Activated CD4-positive, alpha-beta T cell treated with anti-CD3 and anti-CD28 coated beads, Interleukin-2, amount 50 U/mL, for 4 hours (primary cell): ENCODE measurements at places on chromosomes 12 and 14.

DNA sequence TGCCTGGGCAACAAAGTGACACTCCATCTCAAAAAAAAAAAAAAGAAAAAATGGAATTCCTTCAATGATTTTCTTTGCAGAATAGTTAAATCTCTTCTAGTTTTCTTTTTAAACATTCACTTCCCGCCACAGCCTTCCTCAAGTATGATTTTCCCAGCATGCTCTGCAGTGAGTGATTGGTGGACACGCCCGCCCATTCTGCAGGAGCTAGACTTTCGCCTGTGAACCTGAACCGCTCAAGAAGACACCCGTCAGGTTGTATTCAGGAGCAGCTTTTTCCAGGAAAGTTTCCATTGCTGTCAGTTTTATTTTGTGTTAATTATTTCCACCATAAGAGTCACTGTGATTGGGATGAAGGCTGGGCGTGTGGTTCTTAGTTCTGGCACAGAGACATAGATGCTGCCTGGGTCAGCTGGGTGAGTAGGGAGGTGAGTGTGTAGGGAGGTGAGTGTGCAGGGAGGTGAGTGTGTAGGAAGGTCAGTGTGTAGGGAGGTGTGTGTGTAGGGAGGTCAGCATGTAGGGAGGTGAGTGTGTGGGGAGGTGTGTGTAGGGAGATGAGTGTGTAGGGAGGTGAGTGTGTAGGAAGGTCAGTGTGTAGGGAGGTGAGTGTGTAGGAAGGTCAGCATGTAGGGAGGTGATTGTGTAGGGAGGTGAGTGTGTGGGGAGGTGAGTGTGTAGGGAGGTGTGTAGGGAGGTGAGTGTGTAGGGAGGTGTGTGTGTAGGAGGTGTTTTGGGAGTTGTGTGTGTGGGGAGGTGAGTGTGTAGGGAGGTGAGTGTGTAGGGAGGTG lies 76.2 kb downstream of the KIF26A start:
- DNase-seq: no peak

GRCh38 chr12:113929312-113929989 lies 36.7 kb downstream of the RBM19 start:
- DNase-seq: no peak

DNA sequence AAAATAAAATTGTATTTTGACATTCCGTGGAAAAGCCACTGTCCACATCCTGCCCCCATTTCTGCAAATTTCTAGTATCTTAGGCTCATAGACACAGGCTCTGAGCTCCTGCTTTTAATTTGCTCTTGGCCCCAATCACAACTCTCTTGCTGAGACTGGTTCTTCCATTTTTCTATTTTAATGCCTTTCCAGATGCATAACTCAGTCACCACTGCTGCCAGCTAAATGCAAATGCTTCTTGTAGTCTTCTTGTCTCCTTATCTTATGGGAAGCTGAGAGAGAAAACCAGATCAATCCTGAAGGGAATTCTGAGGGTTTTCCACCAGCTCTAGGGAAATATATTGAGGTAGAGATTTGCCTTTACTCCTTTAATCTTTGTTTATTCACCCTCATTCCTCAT lies 149.0 kb downstream of the DHRS2 start:
- DNase-seq: no peak

DNA sequence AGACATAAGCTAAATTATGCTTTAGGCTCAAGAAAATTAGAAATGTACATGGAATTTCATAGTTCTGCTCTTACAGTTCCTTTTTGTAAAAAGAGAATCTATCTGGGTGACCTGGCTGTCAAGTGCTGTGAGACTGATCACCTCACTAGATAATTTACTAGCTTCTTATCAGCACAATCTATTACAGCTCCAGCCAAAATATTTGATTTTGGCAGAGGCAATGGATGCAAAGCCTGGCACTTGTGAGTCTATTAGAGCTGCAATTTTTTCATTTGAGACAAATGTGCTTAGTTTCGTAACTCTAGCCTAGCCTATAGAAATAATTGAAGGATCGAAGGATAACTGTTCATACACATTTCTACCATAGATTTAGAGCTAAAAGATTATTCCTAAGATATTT lies 927.5 kb downstream of the SLC6A15 start:
- no peak for DNase-seq

- no peak for DNase-seq
Observed at GRCh38 chr14:92360651-92361370, 37.8 kb downstream of the SLC24A4 start.

DNA sequence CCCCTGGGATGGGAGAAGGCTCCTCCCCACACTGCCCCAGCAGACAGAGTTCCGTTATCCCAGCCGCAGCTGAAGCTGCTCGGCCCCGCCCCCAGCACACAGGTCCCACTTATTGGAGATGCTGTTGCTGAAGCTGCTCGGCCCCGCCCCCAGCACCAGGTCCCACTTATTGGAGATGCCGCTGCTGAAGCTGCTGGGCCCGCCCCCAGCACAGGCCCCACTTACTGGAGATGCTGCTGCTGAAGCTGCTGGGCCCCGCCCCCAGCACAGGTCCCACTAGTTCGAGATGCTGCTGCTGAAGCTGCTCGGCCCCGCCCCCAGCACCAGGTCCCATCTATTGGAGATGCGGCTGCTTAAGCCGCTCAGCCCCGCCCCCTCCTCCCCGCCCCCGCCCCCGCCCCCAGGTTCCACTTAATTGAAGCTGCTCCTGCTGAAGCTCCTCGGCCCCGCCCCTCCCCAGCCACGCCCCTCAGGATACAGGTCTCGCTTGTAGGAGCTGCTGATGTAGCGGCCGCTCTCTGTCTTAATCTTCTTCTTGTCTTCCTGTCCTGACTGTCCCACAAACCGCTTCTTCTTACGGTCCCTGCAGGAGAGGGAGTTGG lies 12.0 kb downstream of the CFAP73 start:
- DNase-seq: peak; percentile 18

DNA sequence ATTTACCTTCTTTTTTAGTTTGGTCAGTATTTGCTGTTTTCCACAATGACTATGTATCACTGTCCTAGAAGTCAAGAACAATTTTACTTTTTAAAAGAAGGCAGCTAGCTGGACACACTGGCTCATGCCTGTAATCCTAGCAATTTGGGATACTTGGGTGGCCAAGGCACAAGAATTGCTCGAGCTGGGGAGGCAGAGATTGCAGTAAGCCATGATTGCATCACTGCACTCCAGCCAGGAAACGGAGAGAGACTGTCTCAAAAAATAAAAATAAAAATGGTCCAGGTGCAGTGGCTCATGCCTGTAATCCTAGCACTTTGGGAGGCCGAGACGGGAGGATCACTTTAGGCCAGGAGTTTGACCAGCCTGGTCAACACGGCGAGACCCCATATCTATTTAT lies 28.3 kb downstream of the MDM1 start:
- DNase-seq: no peak

GRCh38 chr14:76810953-76811400 lies 1.7 kb downstream of the ANGEL1 start:
- DNase-seq: peak; percentile 7

DNA sequence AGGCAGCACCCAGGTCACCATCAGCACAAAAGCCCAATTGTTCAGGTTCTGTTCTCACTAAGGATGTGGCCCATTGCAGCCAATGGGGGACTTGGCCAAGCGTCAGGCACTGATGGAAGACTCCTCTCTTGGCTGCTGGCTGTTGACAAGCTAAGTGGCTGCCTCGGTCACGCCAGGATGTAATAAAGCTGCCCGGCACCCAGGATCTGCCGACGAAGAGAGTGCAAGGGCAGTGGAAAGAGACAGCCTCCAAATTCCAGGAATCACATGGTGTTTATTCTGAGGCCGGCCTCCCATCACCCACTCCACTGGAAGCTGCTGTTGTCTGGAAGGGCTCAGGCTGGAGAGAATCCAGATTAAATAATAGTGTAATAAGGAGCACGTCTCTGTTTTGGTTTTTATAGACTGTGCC lies 451.8 kb upstream of the TBX3 start:
- DNase-seq: no peak

DNA sequence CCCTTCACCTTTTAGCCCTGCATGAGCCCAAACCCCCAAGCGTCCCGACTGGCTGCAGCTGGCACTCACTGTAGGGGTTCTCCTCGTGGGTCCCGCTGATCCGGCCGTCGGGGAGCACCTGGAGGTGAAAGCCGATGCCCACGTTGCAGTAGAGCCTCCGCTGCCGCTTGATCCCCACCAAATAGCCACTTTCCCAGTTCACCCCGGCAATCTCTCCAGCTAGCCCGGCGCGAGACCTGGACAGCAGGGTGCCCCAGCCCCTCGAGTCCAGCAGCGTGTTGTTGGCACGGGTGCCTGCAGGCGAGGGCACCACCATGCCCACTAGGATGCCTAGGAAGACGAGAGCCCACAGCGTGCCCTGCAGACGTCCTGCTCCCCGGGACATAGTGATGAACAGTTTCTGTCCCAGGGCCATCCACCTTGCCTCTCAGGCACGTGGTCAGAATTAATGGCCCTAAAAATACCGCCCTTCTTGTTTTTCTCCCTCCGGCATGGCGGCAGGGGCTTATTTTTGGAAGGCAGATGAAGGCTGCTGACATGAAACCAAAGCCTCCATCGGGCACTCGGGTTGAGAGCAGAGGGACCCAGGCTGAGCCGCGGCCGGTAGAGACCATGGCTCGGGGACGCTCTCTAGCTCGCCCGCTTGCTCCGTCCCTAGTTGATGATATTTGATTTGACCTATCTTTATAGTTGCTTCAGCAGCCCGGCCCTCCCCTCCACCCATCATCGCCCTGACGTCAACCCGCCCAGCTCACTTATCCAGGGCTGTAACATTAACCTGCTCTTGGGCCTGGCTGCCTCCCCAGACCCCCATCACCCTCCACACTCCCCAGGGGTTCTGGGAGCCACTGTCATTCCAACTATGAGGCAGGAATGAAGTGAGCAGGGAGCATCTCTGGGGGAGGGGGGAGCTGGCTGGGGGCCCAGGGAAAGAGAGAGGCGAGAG lies at the start of gene FGF6:
Gene FGF6 (minus strand): TSS at position 660 of the 946 bp plus-strand sequence. CDS start 245 bp downstream, at position 415.
- no peak for DNase-seq

GRCh38 chr12:5567016-5567725 lies 135.3 kb downstream of the NTF3 start:
- no peak for DNase-seq

GRCh38 chr14:101351146-101351545 lies 210.1 kb upstream of the DIO3 start:
- no peak for DNase-seq

- DNase-seq: no peak
Observed at GRCh38 chr12:113983777-113984448, 17.8 kb upstream of the RBM19 start.

DNA sequence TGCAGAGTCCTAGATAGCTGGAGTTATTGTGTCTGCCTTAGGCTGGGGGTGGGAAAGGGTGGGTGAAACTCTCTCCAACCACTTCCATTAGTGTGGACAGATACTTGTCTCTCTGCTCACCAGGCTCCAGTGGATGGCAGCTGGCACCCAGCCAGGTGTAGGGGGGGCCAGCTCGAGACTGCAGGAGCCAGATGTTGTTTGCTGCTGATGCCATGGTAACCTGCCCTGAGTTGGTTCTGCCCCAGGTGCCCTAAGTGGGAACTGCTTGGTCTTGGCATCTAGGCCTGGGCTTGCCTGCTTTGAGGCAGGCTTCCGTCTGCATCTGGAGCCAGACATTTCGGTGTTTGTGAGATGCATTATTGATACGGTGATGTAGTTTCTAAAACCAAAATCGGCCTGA lies 82.2 kb downstream of the ADCK1 start:
- no peak for DNase-seq

GRCh38 chr14:104891664-104892530 lies 26.8 kb downstream of the CEP170B start:
- DNase-seq: no peak

DNA sequence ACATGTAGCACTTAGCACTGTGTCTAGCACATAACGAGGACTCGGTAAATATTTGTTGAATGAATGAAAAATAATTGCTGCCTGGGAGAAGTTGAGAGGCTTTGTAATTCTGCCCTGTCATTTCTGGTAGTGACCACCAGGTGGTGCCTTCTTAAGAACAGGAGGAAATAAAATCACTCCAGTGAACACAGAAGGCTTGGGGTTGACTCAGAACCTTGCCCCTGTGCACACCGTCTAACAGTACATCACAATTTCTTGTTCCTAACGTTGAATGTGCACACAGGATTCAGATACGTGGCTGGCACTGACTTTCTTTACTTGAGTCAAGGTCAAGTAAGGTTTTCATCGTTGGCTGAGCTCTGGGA lies 91.8 kb downstream of the RGS6 start:
- DNase-seq: peak; percentile 1

DNA sequence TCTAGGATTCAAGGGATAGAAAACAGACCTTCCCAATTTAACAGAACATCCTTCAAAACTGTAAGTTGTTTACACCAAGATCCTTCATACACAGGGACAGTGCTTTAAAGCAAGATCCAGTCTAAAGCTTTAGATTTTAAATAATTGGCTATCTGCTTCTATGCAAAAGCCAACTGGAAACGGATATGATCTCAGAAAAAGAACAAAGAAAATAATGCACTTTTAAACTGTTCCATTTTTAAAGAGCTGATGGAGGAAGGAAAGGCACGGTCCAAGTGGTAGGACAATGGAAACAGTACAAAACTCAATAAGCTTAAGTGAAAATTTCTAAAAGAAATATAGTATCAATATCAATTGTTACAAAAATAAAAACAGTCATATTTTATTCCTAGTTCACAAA lies 27.7 kb downstream of the LRP6 start:
- DNase-seq: no peak

GRCh38 chr12:79549531-79550271 lies 141.1 kb downstream of the PAWR start:
- no peak for DNase-seq

- no peak for DNase-seq
Observed at GRCh38 chr12:105724641-105725040, 394.1 kb downstream of the C12orf75 start.

DNA sequence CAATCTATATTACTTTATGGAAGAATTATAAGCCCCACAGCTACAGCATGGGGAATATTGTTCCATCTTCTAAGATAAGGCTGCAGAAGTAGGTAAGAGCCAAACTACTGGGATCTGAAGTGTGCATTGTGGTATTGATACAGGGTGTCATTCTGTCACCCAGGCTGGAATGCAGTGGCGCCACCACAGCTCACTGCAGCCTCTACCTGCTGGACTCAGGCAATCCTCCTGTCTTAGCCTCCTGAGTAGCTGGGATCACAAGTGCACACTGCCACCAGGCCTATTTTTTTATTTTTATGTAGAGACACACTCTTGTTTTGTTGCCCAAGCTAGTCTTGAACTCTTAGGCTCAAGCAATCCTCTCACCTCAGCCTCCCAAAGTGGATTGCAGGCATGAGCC lies 21.3 kb upstream of the DIP2B start:
- DNase-seq: no peak

DNA sequence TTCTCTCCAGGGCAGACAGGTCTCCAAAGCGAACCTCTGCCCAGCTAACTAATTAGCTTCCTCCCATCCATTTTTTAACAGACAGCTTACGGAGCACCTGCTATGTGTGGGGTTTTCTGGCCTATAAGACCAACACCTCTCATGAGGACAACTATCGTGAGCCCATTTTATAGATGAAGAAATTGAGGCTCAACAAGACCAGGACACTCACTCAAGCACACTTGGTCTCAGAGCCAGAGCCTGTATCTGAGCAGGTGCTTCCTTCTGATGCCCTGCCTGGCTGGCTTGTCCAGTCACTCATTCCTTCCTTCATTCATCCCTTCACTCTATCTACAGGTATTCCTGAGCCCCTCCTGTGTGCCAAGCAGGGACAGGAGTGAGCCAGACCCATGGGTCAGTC lies 6.1 kb downstream of the TRPV4 start:
- no peak for DNase-seq

- DNase-seq: no peak
Observed at GRCh38 chr12:117014342-117014887, 84.8 kb downstream of the TESC start.
